ENCODE measurements at places on chromosomes 6 and 20.

GRCh38 chr20:21102603-21103311, 3.4 kb downstream of the LINC00237 start:
- DNase-seq = peak; percentile 36

- no peak for DNase-seq
These were observed 21.5 kb downstream of the GGTLC1 start for GRCh38 chr20:23966927-23967615.

DNA sequence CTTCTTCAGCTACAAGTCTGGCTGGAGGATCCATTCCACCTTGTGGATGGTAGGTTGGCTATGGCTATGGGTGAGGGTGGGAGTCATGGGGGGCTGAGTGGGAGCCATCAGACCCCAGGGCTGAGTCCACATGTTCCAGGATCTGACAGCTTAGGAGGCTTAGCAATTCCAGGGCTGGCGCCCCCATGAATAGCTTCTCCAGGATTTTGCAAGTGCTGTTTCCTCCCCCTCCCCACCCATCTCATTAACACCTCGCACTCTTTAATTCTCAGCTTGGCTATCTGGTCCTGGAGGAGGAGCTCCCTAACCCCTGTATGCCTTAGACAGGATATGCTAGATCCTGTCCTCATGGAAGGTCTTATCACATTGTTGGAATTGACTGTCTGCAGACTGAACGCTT, 39.0 kb upstream of the ANGPT4 start:
- DNase-seq = no peak

DNA sequence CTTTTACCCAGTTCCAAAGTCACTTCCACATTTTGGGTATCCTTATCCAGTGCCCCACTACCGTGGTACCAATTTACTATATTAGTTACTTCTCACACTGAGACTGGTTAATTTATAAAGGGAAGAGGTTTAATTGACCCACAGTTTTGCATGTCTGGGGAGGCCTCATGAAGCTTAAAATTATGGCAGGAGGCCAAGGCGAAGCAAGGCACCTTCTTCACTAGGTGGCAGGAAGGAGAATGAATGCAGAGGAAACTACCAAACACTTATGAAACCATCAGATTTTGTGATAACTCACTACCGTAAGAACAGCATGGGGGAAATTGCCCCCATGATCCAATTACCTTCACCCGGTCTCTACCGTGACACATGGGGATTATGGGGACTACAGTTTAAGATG, 106.7 kb upstream of the SAMD5 start:
- DNase-seq = no peak

DNA sequence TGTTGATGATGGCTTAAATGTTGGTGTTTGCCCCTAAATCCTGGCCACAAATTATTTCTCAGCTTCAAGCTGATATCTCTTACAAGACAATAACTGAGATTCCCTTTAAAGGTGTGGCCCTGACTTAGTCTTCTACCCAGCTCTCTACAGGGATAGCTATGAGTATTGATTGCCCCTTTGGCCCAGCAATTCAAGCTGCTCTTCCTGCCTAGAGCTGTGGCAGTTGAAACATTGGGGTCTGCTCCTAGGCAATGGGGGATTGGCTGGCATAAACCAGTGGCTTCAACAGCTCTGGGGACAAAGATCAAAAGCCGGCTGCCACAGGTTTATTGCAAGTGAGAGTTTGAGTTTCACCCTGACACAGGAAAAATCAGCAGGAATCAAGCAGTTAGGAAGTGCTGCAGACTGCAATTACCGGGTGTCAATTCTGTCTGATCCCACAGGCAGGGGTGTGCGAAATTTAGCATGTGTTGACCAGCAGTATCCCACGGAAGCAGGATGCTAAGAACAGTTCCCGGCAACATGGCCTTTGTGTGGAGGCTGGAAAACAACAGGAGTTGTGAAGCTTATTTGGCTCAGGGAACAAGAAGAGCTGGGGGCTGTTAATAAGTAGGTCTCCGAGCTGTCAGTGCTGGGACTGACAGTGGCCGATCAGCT, 66.2 kb upstream of the IYD start:
- DNase-seq = no peak

DNA sequence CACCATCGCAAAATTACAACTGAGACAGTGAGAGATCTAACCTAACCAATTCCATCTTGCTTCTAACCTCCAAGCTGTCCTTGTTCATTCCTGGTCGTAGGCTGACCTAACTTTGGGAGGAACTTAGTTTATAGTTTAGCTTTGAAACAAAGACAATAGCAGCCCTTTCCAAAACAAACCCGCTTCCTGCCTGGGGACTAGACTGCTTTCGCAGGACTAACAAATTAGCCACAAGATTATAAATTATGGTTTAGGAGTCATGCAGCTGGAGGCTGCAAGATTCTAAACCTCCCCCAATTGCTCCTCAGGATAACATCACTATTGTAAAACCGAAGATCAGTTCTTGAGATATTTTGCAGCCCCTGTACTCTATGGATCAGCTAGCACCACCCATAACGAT, 63.2 kb downstream of the TRIM27 start:
- DNase-seq = no peak

- no peak for DNase-seq
These were observed 22.1 kb upstream of the CD83 start for GRCh38 chr6:14095437-14095836.

DNA sequence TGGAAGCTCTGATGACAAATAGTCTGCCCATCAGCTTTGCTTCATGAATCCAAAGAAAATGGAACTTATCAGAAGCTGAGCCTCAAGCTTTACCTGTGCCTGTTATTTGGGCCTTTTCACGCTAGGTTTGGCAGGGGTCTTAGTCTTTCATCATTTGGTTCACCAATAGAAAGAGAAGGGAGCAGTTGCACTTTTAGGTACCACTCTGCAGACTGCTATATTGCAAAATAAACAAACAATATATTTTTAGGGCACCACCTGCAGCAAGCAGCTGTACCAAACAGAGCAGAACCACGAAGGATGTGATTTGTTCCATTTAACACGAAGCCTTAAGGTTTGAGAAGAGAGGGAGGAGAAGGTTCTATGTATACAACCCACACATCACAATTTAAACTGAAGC, 291.4 kb upstream of the RNF217 start:
- DNase-seq = no peak

DNA sequence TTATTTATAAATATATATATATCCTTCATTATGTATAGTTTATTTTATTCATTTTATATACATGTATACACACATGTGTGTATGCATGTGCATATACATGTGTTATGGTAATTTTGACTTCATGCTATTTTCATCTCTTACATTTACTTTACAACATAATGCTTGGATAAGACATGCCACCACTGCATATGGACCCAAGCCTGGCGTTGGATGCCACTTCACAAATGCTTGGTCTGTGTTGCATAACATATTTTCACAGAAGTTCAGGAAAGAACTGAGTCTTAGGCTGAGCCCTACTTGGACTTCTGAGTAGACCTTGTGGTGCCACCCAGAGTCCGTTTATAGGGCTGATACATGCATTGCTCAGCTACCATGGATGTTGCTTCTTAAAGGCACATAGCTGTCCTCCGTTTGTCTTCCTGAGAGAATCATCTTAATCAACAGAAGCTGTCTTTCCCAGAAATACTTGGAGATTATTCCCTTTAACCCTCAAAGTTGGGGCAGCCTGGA, 337.8 kb downstream of the BTBD3 start:
- peak; percentile 26 for DNase-seq

DNA sequence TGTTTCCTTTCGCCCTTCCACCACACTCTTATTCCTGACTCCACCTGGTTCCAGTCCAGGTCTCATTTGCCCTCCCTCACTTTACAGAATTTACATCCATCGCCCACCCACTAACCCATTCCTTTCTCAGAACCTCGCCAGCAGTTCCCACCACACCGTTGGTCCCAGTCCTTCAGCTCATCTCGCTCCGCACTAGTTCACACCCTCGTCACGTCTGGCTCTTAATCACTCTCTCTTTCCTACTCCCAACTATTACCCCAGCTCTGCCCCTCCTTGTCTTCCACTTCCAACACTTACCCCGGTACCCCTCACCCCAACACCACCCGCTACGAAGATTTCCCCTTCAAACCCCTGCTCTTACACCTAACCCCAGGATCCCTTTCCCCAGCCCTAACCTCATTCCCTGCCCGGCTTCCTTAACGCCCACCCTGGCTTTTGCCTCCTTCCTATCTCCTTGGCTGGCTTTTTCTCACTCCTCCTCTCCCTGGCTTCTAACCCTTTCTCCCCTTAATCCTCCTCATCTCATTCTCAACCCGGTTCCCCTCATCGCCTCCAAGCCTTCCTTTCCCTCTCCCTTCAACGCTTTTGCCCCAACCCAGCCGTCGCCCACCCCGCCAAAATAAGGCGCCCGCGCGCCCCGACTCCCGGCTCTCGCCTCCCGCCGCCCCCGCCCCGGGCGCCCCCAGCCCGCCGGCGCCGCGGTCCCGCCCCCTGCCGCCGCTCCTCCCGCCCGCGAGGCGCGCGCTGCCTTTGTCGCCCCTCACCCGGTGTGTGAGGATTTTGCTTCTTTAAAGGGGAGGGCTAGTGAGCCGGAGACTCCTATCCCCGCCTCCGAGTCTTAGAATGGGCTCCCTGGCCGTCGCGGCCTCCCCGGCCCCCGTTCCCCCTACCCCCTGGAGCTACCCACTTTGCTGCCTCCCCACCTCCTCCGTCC, 542 bp downstream of the USP49 start:
- peak; percentile 9 for DNase-seq

- peak; percentile 51 for DNase-seq
These were observed 46.2 kb upstream of the CEP85L start for GRCh38 chr6:118697554-118697953.

DNA sequence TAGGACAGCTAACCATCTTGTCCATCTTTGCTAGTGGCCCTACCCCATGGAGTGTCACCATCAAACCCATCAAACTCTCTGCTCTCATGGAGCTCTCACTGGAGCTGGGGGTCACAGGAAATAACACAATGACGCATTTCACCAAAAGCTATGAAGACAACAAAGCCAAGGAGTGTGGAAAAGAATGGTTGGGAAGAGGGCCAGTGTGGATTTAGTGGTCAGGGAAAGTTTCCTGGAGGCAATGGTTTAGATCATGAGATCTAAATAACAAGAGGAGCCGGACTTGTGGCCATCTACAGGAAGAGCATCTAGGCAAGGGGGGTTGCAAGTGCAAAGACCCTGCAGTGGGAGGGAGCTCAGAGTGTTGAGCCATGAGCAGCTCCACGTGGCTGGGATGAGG, 189.5 kb downstream of the BMP7 start:
- DNase-seq = no peak

DNA sequence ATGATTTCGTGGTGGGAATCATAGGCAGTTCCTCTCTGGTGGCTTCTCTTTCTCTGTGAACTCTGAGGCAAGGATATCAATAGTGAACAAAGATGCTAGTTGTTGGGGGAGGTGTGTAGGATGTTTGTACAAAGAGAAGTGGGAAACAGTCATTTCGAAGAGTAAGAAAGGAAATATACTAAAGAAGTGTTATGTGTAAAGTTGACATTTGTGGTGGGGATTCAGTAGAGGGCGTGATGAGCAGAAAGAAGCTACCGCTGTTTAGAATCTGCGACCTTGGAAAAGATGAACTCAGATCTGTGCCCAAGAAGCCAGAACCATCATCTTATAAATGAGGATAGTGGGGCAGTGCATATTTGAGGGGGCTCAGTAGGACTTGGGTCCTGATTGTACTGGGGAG, 11.4 kb downstream of the SLC35F1 start:
- no peak for DNase-seq

- DNase-seq = no peak
These were observed 71.7 kb downstream of the GRM4 start for GRCh38 chr6:34074064-34074742.

GRCh38 chr6:19731282-19731681, 105.9 kb upstream of the ID4 start:
- DNase-seq = no peak

DNA sequence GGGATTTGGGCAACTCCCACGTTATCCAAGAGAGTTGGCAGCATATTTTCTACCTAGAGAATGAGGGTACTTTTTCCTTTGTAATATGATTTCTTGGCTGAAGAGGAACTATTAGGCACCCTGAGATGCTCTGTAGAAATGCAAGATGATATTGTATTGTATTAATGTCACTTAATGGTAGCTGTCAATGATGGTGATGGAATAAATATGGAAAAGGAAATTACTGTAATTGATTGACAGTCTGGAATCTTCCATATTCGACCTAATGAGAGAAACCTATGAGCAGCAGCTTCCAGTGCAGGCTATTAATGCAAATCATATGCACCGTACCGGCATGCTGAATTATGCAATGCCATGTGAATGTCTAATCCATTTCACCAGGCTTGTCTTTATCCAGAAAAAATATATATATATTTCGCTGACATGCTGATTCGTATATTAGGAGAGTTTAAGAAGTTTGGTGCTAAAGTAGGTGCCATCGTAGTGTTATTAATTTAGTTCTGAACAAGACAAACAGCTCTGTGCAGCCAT, 494.2 kb upstream of the JARID2 start:
- DNase-seq = no peak

- DNase-seq = no peak
These were observed 101.0 kb upstream of the SPACA1 start for GRCh38 chr6:87946669-87947068.

DNA sequence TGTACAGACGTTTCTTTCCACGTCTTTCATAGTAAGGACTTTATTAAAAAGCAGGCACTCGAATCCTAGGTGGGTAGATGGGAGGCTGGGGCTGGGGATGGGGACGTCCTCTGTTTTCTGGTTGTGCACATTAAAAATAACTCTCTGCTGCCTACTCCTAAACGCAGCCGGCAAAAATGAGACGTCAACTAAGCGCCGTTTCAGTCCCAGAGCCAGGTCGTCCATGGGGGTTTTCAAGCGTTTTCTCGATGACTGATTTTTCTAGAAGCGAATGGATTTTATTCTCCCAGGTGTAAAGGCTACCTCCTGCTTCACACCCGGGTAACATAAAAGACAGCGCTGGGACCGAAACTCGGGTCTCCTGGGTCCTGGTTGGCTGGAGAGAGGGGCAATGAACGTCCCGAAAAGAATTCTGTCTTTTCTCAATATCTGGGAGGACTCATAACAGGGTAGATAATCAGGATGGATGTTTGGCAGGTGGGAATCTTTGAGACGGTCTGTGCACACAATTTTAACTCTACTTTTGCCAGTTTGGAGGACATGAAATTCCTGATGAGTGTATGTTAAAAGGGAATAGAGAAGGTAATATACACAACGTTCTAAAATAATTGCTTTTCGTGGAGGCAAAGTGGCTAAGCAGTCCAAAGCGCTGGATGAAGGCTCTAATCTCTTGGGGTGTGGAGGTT, 25.2 kb downstream of the GPX6 start:
- peak; percentile 9 for DNase-seq

DNA sequence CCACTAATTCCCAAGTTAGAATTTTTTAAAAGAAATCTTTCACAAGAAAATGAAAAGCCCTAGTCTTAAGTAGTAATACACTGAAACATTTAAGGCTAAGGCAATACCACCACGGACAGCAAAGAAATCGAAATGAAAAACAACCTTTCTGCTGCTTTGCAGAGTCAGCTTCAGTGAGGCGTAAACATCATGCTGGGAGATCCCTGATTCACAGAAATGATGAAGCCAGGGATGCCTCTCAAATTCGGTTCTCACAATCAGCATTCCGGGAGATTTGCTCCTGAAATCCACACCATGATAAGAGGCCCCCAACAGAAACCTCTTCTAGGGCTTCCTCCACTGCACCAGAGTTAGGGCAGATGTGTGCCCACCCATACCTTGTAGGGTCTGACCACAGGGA, 18.6 kb downstream of the RRBP1 start:
- no peak for DNase-seq

Measured in common myeloid progenitor, CD34-positive (primary cell).